Left lobe of liver (tissue), 2 donors: ENCODE measurements at places on chromosomes 3 and 15. TPM values are rescaled to one million over a fixed set of nuclear protein-coding genes. Genes with fewer than 3 reads are reported as not detected.

The BCHE gene
- total RNA-seq = 38.3 TPM

The OR5K2 gene
- not detected for total RNA-seq

The C3orf85 gene
- 11.4 TPM for total RNA-seq

The NRROS gene
- 1.7 TPM for total RNA-seq

The TRH gene
- not detected for total RNA-seq

The ECE2 gene
- not detected for total RNA-seq

The ST8SIA2 gene
- not detected for total RNA-seq

The TRIM69 gene
- total RNA-seq = 5.2 TPM

The CYP11A1 gene
- 3.0 TPM for total RNA-seq

The UNC13C gene
- total RNA-seq = not detected

The ARL6 gene
- total RNA-seq = 2.7 TPM

The TRAT1 gene
- 0.13 TPM for total RNA-seq

The IGF2BP2 gene
- 1.2 TPM for total RNA-seq

The RAB43 gene
- total RNA-seq = 38.1 TPM

The FEZF2 gene
- not detected for total RNA-seq

The GP9 gene
- total RNA-seq = 0.20 TPM

The SEMA3F gene
- total RNA-seq = 4.0 TPM

The FOXB1 gene
- total RNA-seq = not detected

The RETNLB gene
- total RNA-seq = not detected

The PTX3 gene
- 0.23 TPM for total RNA-seq

The FGF12 gene
- total RNA-seq = 0.63 TPM

The CGNL1 gene
- total RNA-seq = 42.9 TPM

The CHRM5 gene
- not detected for total RNA-seq

The GOLGA6L7 gene
- not detected for total RNA-seq

The C2CD4B gene
- total RNA-seq = 0.75 TPM

The BTLA gene
- total RNA-seq = 0.25 TPM

The SENP7 gene
- 3.6 TPM for total RNA-seq

The NIPA2 gene
- total RNA-seq = 18.1 TPM

The GP5 gene
- total RNA-seq = 0.10 TPM

The SLC27A2 gene
- 153 TPM for total RNA-seq

The CADM2 gene
- 0.08 TPM for total RNA-seq

The AGBL1 gene
- total RNA-seq = not detected

The THSD4 gene
- 19.5 TPM for total RNA-seq
